Smooth muscle cell of the brain vasculature (primary cell): ENCODE measurements at places on chromosomes 12 and 14.

DNA sequence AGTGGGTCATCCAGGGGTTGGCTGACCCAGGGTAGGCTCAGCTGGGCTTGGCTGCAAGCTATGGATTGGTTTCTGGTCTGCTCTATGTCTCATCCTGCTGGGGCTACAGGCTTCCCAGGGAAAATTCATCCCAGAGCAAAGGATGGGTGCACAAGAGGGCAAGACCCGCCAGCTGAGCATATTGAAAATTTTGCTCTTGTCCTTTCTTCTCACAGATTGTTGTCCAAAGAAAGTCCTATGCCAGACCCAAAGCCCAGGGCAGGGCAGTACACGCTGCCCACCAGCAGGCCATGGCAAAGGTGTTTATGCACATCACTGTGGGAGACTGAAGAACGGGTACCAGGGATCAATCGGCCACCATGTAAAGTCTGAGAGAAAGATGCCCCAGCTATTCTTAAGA, 95.3 kb upstream of the PARP11 start:
- no peak for DNase-seq

DNA sequence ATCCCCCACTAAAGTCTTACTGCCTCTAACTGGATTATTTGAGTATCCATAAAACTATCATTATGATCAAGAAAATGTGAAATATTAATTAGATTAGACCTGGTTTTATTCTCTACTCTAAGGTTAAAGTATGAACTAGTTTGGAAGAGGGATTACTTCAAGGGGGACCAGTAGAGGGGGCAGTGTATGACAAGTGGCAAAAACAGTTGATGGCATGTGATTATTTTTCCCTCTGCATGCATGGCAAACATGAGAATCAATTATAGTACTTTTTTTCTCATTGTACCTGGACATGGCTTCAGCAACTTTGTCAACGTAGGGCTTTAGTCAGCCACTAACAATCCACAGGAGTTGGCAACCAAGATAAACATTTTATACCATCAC, 145.0 kb upstream of the SLC38A2 start:
- no peak for DNase-seq

DNA sequence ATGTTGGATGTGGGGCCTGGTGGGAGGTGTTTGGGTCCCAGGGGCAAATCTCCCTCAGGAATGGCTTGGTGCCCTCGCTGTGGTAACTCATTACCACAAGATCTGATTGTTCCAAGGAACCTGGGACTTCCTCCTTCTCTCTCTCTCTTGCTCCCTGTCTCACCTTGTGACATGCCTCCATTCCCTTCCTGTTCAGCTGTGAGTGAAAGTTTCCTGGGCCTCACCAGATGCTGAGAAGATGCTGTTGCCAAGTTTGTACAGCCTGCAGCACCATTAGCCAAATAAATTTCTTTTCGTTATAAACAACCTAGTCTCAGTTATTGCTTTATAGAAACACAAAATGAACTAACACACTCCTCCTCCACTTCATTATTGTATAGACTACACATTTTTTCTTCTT, 759.8 kb upstream of the MDGA2 start:
- no peak for DNase-seq

DNA sequence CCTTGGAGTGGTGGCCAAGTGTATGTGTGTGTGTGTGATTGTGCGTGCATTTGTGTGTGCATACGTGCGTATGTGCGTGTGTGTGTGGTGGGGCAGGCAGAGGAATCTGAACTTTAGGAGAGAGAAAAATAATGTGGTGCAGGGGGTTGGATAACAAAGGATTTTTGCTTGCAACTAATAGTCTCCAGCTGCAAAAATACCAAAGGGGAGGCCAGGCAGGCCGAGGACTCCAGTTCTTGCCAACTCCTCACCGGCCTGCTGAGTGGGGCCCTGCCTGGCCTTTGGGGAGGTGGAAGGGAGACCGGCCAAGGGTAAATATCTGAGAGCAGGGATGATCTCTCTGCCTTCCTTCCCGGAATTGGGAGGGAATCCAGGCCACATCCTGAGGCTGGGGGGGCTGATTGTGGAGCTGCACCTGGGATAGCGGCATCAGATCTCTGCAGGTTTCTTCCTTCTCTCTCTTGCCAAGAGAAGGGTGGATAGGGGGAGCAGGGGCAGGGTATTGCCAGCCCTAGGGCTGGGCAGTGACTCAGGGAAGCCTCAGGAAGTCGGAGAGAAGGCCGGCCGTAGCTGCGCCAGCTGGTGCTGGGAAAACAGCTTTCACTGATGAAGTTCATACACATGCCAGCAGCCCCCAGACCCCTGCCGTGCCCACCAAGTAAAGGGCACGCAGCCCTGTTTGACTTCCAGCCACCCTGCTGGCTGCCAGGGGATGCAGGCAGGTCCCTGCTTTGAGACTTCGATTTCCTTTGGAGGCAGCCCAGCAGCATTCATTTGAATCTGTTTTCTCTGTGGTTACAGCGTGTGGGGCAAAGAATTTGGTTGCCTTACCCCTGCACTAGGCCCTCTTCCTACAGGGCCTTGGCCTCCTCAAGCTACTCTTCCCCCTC, 4.6 kb upstream of the LRP1-AS start:
- DNase-seq = peak; percentile 98

DNA sequence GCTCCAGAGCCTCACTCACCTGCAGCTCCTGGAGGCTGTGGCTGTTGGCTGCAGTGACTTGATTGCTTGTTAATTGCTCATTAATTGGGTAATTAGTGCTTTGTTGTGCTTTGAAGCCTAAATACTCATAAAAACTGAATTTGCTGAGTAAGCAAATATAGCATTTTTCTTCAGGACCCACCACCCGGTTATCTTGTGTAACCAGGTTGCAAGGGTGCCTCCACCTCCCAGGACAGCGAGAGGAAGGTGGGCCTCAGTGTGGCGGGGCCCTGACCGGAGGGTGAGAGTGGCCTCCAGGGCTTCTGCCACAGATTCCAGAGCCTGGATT, 48.7 kb downstream of the FBRSL1 start:
- DNase-seq = no peak

GRCh38 chr12:92619730-92620684, 82.8 kb upstream of the PLEKHG7 start:
- no peak for DNase-seq

- no peak for DNase-seq
Observed at GRCh38 chr12:119715268-119715620, 47.3 kb downstream of the PRKAB1 start.

- DNase-seq = no peak
Observed at GRCh38 chr12:103877934-103878510, 37.0 kb upstream of the NT5DC3 start.

DNA sequence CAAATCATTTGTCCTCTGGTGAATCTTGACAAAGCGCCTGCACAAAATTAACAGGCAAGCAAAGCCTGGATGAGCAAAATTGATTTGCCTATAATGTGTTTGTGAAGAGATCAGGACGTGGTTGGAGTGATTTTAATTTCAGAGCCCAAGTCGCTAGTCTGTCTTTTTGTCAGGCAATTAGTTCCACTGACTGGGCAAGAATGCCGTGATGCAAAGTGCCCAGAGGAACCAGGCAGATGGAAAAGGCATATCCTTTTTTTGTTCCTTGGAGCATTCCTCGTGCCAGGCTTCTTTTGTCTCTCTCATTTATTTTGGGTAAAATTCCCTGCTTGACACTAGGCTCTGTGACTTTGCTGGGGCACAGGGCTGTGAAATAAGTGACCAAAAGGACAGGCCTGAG, 65.9 kb upstream of the CCDC198 start:
- DNase-seq = no peak

GRCh38 chr14:44286201-44286600, 220.9 kb downstream of the FSCB start:
- no peak for DNase-seq

DNA sequence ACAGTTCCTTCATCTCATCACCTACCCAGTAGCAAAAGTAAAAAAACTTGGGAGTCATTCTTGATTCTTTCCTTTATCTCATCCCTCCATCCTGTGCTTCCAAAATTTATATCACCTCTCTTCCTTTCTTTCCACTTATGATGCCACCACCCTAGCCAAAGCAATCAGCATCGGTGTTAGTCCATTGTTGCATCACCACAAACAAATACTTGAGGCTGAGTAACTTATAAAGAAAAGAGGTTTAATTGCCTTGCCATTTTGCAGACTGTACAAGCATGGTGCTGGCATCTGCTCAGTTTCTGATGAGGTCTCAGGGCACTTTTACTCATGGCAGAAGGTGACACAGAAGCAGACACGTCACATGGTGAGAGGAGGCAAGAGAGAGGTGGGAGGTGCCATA, 19.8 kb upstream of the CATSPERB start:
- DNase-seq = no peak

- no peak for DNase-seq
Observed at GRCh38 chr12:74889563-74890236, 319.9 kb downstream of the KCNC2 start.

DNA sequence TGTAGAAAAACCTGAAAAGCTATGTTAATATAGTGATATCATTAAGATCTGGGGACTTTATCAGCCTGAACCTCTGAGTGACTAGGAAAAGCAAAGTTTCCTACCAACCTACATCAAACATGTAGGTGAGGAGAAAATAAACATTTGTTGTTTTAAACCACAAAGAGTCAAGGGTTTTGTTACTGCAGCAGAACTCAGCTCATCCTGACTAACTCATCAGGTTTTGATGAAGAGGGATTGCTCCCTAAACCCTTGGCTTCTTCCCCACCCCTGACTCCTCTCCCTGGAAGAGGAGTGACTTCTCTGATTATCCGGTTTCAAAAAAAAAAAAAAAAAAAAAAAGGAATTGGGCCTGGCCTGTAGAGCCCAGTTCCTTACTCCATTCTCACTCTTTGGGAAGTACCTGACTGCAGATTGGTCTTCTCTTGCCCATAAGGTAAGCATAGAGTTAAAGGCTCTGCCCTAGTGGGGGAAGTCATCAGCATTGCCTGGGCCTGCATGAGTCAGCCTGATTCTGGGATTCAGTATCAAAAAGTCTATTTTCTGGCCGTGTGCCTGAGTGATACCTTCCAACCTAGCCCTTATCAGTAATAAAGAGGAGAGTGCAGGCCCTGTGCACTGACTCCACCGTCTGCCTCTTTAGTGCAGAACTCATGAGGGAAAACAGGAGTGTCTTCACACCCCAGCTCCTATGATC, 16.9 kb downstream of the BDKRB1 start:
- no peak for DNase-seq

- no peak for DNase-seq
Observed at GRCh38 chr14:89277203-89277602, 139.8 kb downstream of the FOXN3 start.

DNA sequence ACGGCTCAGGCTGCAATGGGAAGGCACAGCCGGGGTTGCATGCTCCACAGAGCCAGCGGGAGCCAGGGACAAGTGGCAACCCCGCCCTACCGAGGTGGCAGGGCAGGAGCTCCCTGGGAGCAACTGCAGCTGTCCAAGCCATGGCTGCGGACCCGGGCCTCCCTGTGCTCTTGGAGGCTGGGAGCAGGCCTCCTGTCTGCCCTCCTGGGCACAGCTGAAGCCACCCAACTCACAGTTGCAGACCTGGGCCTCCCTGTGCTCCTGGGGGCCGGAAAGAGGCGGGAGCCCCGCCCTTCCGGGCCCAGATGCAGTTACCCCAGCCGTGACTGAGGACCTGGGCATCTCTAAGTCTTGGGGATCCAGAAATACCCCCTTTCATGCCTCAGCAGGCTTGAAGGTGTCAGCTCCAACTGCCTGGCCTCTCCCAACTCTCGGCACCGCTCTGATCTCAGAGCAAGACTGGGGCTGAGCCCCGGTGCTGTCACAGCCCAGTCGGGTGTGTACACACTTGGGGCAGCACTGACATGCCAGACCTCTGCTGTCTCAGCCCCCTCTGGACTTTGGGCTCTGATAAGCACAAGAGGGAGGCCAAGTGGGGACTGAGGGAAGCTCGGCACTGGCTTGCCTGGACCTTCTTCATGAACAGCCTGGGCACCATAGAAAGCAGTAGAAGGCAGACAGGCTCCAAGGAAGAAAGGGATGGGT, 7.5 kb upstream of the RASSF9 start:
- no peak for DNase-seq

DNA sequence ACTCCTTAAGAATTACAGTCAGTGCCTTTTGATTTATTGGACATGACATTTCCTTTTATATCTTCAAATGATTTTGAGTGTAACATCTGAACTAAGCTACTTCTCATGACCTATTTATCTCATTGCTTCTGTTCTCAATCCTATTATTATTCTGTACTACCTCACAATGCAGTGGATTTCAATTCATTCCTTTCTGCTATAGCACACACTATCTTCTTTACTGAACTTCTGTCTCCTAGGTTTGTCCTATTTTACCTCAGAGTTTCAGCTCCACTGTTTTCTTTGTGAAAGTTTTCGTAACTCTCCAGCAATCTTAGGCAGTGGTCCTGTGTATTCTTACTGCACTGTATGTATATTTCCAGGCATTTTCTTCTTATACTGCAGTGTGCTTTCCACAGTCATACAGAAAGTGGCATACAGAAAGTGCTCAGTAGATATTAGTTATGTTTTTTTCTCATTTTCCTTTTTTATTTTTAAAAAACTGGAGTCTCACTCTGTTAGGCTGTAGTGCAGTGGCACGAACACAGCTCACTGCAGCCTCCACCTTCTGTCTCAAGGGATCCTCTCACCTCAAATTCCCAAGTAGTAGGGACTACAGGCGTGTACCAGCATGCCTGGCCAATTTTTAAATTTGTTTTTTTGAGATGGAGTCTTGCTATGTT, 368.6 kb upstream of the RGS6 start:
- no peak for DNase-seq

GRCh38 chr14:71527838-71528237, 404.4 kb upstream of the RGS6 start:
- DNase-seq = no peak

GRCh38 chr12:55991110-55991509, 6.0 kb upstream of the SUOX start:
- DNase-seq = no peak

GRCh38 chr12:75154388-75154787, 55.3 kb downstream of the KCNC2 start:
- DNase-seq = no peak

- DNase-seq = no peak
Observed at GRCh38 chr12:59030415-59030814, 110.1 kb upstream of the LRIG3 start.

- no peak for DNase-seq
Observed at GRCh38 chr14:99736603-99737371, 52.7 kb downstream of the CYP46A1 start.

DNA sequence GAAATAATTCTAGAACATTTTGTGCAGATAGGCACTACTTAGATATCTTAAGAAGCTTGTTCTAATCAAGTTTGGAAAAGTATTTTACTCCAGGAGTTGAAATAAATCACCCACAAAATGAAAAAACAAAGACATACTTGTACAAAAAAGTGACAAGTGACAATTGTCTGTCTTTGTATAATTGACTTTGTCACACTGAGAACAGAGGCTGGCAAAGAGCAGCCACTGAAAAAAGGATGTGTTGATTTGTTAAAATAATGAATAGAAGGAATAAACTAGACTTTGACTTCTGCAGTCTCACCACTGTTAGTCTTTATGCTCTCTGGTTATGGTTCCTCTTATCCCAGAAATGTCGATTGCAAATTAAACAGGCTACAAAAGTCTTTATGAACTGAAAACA, 77.6 kb downstream of the PTPRR start:
- DNase-seq = no peak

- no peak for DNase-seq
Observed at GRCh38 chr14:23444314-23444713, 8.9 kb upstream of the MYH7 start.

- DNase-seq = no peak
Observed at GRCh38 chr12:24760162-24760561, 188.7 kb downstream of the BCAT1 start.

GRCh38 chr12:19547271-19547671, 108.0 kb downstream of the AEBP2 start:
- no peak for DNase-seq

- DNase-seq = no peak
Observed at GRCh38 chr12:93087840-93088610, 158.9 kb upstream of the EEA1 start.
